ENCODE measurements at places on chromosomes 5 and 9.

DNA sequence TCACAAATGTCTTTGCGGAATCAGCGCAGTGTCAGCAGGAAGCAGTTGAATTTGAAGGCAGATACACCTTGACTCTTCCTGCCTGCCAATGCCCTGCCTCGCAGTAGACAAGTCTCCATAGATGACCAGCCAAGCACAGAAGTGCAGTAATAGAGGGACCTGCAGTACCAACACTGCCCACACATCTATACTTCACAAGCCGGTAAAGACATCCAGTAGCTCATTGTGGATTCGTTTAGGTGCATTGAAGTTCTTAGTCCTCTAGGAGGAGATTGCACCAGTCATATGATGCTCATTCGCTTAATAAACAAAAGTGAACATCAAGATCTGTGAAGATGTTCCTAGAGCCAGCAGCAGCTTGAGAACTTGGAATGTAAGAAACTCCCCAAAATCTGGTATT lies 7.1 kb upstream of the IFNA2 start:
- DNase-seq: no peak

DNA sequence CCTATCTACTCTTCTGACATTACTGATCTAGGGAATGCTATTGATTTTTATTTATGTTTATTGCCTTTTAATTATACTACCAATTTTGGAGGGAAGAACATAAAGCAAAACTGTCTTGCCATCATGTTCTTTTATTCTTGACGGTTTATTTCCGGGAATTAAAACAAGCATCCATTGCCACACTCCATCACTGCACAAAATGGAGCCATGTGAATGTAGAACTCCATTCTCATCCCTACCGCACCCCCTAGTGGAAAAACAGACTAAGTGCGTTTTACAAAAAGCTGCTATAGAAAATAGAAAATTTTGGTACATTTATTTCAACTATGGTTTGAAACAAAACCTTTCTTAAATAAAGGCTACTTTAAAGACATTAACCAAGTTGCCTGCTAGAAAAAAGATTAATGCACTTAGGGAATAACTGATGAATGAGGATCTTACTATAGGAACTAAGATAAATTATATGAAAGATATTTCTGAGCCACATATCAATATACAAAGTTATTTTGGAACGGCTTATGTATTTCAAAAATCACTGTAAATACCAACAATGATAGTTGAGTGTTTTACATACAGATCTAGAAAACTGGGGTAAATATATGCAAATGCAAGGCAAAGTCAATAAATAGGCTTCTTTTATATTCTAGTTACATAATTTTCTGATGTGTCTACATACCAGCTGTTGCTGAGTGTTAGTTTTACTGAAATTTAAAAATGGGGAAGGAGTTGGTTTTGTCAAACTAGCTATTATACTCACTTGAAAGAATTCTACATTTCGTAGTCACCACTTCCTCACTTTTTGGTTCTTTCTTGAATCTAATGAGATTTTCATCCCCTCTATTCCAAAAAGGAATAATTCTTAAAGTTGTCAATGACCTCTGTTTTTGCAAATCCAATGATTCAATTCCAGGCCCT lies 26.5 kb downstream of the OXCT1 start:
- no peak for DNase-seq

DNA sequence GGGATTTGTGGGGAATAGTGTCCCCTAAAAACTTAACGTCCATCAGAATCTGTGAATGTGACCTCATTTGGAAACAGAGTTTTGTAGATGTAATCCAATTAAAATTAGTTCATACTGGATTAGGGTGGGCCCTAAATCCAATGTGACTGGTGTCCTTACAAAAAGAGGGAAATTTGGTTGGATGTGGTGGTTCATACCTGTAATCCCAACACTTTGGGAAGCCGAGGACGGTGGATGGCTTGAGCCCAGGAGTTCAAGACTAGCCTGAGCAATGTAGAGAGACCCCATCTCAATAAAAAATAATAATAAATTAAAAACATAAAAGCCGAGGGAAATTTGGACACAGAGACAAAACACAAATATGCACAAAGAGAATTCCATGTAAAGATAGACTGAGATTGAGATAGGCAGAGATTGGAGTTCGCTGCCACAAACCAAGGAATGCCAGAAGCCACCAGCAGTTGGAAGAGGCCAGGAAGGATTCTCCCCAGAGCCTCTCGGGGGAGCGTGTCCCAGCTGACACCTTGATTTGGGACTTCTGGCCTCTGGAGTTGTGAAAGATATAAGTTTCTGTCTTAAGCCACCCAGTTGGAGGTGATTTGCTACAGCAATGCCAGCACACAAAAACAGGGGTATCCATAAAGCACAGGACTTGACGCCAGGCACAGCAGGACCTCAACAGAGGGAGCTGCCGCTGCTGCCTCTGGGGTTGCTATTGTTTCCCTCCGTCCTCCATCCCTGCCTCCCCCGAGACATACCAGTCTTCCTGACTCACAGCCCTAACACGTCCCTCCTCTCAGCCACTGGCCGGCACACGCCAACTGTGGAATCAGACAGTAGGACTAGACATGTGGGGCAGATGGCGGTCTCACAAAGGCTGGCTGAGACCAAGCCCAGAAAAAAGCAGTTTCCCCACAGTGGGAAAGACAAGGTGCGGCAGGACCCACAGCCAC lies 73.8 kb upstream of the IL17B start:
- no peak for DNase-seq

- no peak for DNase-seq
Observed at GRCh38 chr9:131530920-131531832, at the start of gene UCK1. Gene UCK1 (minus strand): TSS chr9:131531263. CDS start chr9:131531174, 89 bp downstream.

GRCh38 chr9:98477884-98478283 lies 222.4 kb upstream of the TBC1D2 start:
- DNase-seq: no peak

- DNase-seq: peak; percentile 3
Observed at GRCh38 chr9:77648234-77649108, at the start of gene GNA14. Gene GNA14 (minus strand): TSS chr9:77648322. CDS start chr9:77647793, 529 bp downstream.

DNA sequence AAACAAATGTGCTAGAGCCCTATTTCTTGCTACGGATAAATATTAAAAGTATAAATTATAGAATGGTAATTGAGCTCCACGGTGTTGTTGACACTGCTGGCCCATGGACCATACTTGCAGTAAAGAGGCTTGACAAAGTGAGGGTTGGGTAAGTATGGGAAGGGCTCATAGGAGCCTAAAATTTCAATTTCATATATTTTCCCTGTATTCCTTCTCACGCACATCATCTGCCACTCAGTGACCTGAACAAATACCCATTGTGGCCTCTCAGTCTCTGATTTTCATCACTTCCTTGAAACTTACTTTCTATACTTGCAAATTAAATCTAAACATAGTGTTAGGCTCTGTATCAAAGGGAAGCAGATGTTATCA lies 116.5 kb downstream of the PIK3R1 start:
- DNase-seq: no peak

GRCh38 chr9:84563691-84564090 lies 105.8 kb upstream of the NTRK2 start:
- DNase-seq: no peak

GRCh38 chr5:20286512-20286911 lies 298.5 kb upstream of the CDH18 start:
- DNase-seq: no peak

Measured in NCI-H187 treated with DMSO at 0.1 percent for 48 hours (cell line).